ENCODE measurements at places on chromosomes 12 and 14.
A peak's percentile ranks its signal among the peaks of the same experiment; 100 is the strongest.

GRCh38 chr12:86293682-86294240 is 37.6 kb upstream of the MGAT4C start:
- DNase-seq, result no peak

- no peak for DNase-seq
These were observed 34.2 kb downstream of the MOAP1 start for GRCh38 chr14:93150227-93151208.

DNA sequence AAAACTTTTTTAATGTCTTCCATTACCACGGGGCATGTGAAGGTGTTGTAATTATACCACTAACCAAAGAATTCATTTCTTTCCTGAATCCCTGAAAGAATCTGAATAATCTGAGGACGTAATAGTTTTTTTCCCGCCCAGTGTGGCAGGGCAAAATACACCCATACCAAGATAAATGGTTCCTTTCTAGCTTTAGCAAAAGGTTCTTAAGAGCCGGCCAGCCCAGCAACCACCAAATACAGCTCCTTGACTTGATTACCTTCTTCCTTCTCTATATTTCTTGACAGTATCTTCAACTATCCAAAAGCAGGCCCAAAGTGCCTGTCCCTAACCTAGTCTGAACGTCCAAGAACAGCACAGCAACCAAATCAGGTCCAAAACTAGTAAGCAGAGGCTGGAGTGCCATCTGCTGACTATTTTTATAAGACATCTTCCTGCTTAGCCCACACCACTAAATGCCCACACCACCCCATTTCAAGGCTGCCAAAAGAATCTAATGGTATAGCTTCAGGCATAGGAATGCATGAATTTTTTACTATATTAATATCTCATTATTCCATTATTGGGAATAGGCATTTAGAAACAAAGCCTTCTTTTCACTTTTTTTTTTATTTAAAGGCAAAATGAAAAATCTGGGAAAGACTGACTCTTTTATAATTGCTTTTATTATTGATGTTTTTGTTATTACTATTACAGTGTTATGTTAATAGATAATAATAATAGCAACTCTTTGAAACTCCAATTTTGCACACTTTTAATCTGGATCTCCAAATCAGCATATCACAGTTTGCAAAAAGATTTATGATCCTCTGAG is 524.4 kb downstream of the MED13L start:
- peak; percentile 63 for DNase-seq

DNA sequence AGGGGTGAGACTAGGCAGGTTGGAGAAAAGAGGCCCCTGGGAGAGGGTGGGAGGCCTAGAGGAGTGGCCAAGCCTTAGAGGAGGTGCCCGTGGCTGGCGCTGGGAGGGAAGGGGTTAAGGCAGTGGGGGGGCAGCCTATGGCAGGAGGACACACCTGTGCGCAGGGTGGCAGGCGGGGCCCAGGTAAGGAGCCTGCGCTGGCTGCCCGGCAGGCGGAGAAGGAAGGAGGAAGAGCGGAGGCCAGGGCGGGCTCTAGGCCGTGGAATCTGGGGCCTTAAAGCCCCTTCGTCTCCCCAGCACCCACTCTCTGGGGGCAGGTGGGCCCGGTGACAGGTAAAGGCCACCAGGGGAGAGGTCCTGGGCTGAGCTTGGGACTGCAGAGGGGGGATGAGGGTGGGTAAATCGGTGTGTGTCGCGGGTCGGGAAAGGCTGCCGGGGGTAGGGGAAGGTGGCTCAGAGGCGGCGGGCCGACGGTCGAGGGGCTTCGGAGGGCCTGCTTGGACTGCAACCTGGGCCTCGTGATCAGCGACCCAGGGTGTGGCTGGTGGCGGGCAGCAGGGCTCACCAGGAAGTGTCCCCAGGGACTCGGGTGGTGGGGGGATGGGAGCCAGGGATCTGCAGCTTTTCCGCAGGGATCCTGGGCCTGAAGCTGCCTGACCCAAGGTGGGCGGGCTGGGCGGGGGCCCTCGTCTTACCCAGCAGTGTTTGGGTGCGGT is 7.3 kb downstream of the PHB2 start:
- DNase-seq, result no peak

DNA sequence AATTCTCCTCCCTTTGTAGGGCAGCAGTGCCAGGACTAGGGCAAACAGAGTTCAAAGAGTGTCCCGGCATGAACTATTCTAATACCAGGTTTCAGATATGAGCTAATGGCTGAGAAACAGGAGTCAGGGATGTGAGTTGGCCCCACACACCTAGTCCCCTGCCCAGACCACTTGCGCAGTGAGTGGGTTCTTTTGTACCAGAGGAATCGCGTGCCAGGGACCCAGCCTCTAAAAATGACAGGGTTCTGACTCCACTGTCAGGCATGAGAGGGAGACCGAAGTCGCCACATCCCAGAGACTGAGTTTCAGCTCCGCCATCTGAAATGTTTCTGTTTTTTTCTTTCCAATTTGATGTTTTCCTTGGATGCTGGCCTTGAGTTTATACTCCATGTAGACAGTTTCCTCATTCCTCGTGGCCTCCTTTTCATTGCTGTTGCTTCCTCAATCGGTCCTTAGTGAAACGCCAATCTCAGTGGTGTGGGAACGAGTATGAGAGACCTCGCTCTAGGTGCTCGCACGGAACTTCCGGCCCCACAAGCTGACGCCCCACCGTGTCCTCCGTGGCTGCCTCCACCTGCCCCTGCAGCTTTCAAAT is 31.5 kb downstream of the FBXL14 start:
- no peak for DNase-seq

DNA sequence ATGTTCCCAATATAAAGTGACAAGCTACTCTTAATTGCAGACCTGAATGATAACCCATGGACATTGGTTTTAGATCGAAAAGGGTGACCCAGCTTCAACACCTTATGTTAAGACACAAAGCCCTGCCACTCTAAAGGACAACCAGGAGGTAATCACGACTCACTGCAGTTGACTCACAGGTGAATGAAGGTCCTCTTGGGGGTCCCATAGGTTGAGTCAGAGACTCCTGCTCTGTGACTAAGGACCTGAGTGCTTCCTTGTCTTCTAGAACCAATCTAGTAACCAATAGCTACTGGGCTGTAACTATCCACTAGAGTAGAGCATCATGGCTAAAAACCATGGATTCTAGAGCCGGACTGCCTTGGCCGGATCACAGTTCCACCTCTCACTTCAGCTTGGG is 73.8 kb downstream of the KCNK10 start:
- DNase-seq, result no peak

DNA sequence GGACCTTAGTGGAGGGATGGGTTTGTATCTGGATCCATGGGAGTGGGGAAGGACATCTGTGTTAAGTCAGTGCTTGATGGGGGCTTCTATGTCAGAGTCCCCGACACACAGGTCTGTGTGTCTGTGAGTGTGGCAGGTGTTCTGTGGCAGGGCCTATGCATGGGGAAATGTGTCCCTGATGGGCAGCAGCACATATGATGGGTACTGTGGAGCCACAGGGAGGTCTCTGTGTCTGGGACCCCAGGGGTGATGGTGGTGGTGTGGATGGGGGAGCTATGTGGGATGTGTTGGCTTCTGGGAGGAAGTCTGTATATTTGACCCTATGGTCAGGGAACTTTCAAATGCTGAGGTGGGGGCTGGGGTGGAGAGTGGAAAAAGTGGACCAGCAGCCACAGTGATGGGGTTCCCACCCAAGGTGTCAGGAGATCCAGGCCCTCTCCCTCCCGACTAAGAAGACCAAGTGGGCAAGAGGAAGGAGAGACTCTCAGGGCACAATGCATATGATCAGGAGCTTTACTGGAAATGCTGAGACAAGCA is 16.5 kb downstream of the KRT7 start:
- no peak for DNase-seq

GRCh38 chr14:44712024-44712815 is 205.1 kb upstream of the FSCB start:
- no peak for DNase-seq

- no peak for DNase-seq
These were observed 108.5 kb downstream of the GCH1 start for GRCh38 chr14:54794159-54794558.

DNA sequence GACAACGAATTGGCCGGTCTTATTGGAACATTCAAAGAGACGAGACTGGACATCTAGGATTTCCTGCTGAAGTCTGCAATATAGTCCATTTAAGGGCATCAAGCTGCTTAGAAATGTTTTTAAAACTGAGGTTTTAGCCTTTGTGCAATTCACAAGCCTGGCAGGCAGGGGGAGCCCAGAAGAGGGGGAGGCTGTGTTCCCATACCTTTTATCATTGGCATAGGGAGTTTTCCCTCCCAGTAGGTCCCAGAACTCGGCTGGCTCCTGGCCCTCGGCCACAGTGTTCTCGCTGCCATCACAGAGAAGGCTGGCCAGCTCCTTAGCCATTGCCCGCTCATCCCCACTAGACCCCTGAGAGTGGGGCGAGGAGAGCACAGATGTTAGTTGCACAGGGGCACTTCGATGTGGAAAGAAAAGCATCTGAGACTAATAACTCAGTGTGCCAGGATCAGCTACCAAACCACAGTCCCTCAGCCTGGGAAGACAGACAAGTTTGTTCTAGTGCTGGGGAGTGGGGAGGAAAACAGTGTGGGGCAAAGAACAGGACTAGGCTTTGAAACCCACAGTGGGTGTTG is 15.1 kb downstream of the AVIL start:
- peak; percentile 42 for DNase-seq
